ENCODE measurements at places on chromosomes 5 and 9.

DNA sequence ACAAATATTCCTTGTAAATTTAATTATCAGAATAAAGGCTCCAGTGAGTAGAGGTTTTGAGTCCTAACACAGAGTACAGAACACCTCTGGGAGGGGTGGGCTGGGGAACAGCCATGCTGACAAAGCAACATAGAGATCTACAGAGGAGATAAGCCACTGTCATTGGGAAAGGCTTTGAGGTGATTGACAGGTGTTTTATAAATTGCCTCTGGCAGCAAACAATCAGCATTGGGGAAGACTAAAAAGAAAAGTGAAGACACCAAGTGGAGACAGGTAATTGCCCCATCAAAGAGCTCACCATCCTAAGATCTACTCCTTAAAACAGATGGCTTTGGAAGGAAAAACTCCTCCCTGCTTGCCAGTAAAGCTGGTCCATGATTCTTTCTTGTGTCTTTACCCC lies 189.7 kb upstream of the TLE4 start:
- no peak for DNase-seq

DNA sequence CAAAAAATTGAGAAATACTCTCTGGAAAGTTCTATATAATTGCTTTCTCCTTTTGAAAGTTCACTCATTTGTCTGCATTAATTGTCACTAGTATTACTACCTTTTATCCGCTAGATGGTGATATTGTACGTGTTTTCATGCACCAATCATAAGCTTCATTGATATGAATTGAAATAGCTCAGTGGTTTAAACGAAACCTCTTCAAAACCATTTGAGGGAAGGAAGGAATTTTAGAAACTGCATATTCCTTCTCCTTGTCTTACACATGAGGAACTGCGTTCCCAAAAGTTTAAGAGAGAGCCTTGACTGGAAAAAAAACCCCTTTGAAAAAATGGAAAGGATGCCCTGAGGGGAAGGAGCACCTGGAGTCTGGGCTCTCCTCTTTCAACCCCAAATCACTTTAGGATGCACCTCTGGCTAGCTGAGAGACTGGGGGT lies 98.6 kb downstream of the YTHDC2 start:
- no peak for DNase-seq

DNA sequence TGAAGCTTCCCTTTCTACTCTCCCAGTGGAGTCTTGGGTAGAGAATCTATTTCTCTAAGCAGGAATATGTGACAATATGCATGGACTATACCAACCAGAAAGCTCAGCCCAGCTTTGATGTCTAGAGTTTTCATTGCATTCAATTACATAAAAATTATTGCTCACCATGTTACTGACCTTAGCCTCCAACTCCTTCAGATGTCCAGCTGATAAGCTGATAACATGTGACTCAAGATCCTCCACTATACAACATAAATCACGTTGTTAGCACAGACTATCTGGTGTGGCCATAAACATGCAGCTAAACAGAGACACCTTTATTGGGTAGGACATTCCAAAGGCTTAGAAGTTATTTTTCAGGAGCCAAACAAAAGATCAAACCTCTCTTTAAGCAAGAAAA lies 1168.2 kb downstream of the CDH12 start:
- DNase-seq: no peak

DNA sequence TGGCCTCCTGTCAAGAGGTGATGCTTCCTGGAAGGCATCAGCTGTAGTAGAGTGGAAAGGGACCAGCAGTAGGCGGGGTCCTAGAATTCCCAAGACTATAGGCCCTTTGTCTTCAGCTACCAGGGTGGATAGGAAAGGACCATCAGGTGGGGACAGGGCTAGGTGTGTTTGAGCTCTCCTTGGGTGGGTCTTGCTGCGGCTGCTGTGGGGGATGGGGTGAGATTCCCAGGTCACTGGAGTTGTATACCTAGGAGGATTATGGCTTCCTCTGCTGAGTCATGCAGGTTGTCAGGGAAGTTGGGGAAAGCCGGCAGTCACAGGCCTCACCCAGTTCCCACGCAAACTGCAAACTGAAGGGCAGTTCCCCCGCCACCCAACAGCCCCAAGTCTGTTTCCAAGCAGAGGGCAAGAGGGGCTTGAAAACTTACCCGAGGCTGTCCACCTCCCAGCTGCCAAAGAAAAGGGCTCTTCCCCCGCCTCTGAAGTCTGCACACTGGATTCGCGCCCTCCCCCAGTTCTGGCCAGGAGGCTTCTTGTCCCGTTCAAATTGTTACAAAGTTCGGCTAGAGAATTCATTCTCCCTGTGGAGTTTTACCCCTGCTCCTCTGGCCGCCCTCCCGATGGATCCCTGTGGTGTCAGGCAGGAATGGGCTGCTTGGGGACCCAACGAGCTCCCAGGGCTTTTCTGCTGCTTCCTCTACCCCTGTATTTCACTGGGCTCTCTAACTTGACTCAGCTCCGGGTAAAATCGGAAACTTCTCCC lies 23.0 kb upstream of the ECM2 start:
- no peak for DNase-seq

GRCh38 chr5:143271431-143271830 lies 132.1 kb downstream of the NR3C1 start:
- no peak for DNase-seq

DNA sequence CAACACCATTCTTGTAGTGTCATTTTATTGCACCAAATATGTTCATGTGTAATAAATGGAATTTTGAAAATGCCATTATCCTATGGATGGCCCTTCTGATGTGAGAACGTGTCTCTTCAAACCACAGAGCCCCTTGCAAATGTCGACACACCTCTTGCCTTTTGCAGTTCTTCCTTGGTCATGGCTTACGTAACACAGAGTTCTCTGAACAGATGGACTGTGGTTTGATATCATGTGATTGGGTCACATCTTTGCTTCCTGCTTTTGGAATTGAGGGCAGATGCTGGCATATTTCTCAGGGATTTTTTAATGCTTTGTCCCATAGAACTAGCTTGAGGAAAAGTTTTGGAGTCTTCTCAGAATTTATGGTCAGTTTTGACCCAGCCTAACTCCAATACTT lies 4.6 kb downstream of the TGFBR1 start:
- DNase-seq: no peak

DNA sequence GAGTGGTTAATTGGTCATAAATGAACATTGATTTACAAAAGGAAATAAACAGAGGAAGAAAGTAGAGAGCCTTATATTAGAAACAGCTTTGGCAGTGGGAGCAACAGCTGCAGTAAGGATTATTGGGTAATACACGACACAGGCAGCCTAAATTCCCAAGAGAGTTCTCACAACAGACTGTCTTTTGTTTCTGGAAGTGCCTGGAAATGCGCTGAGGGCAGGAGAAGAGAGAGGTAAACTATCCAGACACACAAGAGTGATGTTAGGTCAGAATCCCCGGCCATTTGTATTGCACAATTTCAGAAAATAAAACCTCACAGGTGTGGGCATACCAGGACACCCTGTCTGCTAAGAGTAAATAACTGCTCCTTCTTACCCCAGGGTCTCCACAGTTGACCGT lies 450.4 kb upstream of the CTNND2 start:
- no peak for DNase-seq

DNA sequence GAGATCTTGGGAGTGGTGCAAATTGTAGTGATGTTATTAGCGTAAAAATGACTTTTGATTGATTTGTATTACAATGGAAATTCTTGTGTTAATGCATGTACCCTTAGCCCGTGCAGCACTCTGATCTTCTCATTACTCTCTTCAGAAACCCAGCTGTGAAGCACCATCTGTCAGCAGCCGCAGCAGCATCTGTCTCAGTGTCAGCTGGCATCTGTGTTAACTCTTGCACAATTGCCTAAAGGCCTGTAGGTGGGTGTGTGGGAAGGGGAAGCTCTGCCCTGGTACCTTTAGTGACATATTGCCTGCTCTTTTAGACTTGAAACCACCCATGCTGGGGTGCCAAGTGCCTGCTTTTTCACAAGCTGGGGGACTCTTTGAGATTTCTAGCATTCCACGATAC lies 101.3 kb downstream of the FBXL7 start:
- DNase-seq: no peak

GRCh38 chr5:57448751-57449150 lies 33.9 kb downstream of the ACTBL2 start:
- no peak for DNase-seq

DNA sequence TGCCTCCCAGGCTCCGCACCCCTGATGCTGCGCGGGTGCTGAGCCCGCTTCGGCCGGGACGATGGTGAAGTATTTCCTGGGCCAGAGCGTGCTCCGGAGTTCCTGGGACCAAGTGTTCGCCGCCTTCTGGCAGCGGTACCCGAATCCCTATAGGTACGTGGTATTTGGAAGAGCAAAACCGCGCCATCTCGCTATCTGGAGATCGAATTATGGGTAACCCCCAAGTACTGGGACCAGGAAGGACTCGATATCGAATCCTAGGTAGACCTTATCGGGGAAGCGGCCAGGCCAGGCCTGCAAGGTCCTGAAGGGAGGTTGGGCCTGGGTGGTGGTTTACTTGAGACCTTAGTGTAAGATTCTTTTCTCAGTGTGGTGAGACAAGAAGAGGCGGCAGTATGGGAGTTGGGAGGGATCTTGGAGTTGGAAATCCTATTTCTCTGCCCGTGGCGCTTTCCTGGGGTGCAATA lies 359 bp downstream of the PRELID1 start:
- DNase-seq: no peak

DNA sequence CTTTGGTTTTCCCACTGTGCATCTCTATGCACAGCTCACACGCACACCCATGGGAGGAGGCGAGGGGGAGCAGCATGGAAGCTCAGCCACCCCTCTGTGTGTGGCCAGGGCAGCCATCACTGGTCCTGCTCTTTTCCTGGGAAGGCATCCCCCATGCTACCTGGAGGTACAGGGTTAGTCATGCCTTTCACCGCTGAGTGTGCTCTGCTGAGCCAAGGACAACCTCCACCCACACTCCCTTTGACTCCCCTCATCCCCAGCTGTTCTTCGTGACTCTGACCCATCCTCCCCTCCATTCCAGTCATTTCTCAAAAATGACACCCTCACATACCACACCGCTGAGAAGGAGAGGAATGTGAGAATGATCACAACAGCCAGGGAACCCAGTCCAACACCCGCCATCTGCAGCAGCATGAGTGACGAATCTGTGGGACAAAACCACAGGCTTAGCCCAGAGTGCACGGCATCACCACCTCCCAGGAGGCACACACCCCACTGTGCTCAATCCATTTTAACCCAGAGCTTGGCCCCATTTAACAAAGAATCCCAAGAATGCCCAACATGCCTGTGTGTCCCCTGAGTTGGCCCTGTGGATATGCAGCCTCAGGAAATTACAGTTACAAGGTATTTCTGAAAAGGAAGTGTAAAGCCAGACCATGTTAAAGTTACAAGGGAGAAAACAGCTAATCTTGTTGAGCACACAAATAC lies 133.4 kb downstream of the SUSD1 start:
- DNase-seq: no peak

GRCh38 chr5:14186059-14186830 lies 43.1 kb downstream of the TRIO start:
- DNase-seq: no peak

- DNase-seq: no peak
These were observed 284.5 kb downstream of the RFX3 start for GRCh38 chr9:3241290-3241689.

- no peak for DNase-seq
These were observed 813 bp upstream of the AGTPBP1 start for GRCh38 chr9:85742597-85742936.

DNA sequence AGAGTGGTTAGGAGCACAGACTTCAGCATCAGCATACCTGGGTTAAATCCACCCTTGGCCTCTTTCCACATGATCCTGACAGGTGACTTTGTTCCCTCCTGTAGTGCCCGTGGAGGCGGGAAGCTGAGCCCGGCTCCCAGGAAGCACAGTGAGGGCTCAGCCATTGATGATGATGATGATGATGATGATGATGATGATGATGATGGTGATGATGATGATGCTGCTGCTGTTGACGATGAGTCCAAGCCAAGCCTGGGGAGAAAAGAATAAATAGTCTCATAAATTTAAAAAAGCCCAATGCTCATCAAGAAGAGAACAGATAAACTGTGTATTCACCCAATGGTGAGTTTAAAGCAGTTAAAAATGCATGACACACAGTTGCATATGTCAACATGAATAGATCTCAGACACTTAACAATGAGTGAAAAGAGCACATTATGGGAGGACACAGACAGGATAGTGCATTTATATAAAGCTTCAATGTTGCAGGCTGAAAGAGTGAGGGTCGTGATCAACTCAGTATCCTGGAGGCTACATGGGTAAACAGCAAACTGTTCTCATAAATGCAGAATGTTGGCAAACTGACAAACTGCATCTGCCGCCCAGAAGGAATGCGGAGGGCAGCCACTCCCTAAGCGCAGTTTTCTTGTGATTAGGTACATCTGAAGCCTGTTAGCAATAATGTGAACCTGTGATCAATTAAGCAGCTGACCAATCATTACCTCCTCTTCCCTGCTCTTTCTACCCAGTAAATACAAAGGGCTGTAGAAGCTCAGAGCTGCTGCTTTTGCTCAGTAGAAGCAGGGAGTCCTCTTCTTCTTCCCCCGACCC lies 11.7 kb upstream of the CFAP157 start:
- DNase-seq: no peak

DNA sequence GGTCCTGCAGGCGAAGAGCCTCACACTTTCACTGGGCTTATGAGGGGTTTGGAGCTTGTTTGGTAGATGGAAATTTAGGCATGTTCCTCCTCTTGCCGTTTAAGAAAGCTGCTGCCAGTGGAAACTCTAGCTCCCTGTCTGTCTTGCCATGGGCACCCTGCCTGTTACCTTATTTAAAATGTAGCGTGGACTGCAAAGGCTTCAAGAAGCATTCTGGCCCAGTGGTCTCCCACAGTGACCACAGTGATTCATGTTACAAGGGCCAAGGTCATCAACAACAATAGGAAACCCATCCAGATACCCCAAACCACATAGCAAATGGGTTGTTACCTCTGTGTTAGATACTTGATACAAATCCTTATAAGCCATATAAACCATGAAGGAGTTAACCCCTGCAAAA lies 96.6 kb downstream of the DPYSL3 start:
- DNase-seq: no peak

DNA sequence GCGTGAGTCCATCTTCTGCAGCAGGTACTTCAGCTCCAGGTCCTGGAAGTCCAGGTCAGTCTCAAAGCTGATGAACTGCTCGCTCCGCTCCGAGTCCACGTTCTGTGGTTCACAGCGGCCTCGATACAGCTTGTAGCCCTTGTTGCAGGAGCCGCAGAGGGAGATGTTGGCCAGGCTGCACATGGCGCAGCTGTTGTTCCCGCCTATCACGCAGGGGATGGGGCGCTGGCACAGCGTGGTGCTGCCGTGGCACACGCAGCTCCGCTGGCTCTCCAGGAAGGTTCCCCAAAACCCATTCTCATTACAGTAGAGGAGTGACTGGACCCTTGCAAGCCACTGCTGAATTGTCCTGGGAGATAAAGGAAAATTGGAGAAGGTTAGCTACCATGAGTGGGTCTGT lies 201.4 kb downstream of the BRINP1 start:
- no peak for DNase-seq

Data from stimulated activated CD4-positive, alpha-beta T cell treated with anti-CD3 and anti-CD28 coated beads, Interleukin-2, amount 100 ng/mL, for 48 hours (primary cell).